ENCODE measurements at places on chromosomes 11 and 22.

DNA sequence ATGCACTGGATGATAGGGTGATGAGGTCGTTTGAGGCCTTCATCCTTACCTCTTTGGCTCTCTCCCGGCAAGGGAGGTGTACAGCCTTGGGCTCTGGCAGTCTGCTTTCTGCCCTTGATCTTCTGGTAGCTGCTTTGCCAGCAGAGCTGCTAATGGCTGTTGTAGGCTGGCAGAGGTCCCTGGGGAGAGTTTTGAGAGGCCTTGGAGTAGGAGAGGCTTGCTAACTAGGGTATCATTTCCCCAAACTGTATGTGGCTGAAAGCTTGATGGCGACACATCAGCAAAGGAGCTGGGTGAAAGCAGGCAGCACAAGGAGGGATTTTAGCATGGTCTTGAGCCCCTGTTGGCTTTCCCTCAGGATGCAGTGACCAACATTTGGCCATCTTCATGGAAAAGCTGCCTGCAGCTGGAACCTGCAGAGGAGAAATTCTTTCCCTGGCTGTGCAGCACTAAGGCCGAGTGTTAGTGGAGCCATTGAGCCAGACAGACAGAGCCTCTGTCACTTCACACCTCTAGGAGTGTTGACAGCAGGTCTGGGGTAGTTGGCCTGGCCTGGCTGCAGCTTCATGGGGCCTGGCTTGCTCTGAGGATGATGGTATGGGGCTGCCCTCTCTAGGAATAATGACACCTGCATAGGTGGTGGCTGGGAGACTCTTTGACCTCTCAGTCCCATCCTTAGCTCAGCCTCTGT lies 3.5 kb upstream of the AMPD3 start:
- no peak for DNase-seq

- no peak for DNase-seq
Observed at GRCh38 chr22:29029202-29030000, 32.2 kb downstream of the C22orf31 start.

- DNase-seq, result no peak
Observed at GRCh38 chr22:26665813-26666231, 8.4 kb downstream of the MIAT start.

DNA sequence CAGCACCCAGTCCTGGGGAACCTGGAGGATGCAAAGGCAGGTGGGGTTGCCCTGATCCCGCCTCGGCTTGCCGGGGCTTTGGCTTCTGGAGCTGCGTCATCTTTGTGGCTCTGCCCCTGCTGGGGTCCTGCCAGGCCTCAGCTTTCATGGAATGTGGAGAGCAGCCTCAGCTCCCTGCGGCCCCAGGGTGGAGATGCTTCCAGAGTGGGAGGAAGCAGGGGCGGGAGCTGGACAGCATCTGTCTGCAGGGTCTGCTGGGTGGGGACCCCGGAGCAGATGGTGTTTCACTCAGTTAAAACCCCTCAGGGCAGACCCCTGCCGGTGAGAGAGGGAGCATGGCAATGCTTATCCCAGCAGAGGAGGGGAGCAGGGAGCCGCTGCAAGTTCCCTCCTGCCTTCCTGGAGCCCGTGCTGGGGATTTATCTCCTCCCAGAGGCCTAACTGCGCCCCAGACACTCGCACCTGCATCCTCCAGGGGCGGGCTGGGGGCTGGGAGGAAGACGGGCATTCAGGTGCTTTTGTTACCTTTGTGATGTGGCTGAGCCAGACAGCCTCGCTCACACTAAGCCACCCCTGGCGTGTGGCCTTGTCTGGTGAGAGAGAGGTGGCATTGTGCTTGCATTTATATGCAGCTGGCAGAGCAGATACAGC lies 15.7 kb downstream of the GRIK4 start:
- peak; percentile 74 for DNase-seq

GRCh38 chr11:128261011-128261421 lies 326.3 kb downstream of the ETS1 start:
- DNase-seq, result no peak

- no peak for DNase-seq
Observed at GRCh38 chr11:45300715-45301114, 14.6 kb upstream of the SYT13 start.

Measured in iPS DF 6.9 (cell line).